CD4-positive, alpha-beta T cell treated with Interleukin-4 for 4 hours (primary cell): ENCODE measurements at places on chromosomes 13 and 19.
A peak's percentile ranks its signal among the peaks of the same experiment; 100 is the strongest.

- no peak for DNase-seq
Observed at GRCh38 chr13:39567569-39567968, 35.4 kb downstream of the LHFPL6 start.

GRCh38 chr19:45059258-45059965, 16.9 kb downstream of the ZNF296 start:
- DNase-seq, result peak; percentile 78

DNA sequence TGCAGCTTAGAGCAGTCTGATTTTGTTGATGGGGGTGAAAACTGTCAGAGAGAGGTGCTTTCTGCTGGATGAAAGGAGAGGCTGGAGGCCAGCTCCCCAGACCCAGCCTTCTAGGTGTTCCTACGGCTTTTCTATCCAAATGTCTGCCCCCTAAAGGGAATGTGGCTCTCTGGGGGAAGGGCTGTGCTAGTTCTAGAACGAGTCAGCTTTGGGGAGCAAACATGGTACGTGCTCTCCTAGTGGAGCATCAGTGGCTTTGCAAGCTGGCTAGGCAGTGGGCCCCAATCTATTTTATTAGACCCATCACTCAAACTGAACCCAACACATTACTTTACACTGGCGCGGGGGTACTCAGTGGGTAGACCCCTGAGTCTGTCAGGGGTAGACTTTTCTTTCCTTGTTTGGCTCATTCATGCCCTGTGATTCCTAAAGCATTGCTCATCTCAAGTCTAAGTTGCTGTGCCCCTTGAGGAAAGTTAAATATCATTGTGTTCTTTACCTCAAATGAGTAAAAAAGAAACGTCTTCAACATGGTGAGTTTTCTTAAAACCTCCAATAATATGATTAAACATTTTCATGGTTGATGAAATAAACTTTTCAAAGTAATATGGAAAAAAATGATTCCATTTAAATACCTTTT, 254.9 kb downstream of the DLEU7 start:
- DNase-seq, result no peak

GRCh38 chr19:10961073-10961860, 437 bp downstream of the SMARCA4 start:
- no peak for DNase-seq

GRCh38 chr19:18788529-18789421, 2.3 kb downstream of the COMP start:
- no peak for DNase-seq

DNA sequence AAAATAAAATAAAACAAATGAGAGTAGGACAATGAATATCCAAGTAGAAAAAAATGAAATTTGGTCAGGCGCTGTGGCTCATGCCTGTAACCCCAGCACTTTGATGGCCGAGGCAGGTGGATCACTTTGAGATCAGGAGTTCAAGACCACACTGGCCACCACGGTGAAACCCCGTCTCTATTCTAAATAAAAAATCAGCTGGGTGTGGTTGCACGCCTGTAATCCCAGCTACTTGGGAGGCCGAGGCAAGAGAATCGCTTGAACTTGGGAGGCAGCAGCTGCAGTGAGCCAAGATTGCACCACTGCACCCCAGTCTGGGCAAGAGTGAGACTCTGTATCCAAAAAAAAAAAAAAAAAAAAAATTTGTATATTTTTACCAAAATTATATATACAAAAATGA, 18.2 kb upstream of the ZMYM5 start:
- DNase-seq, result no peak

DNA sequence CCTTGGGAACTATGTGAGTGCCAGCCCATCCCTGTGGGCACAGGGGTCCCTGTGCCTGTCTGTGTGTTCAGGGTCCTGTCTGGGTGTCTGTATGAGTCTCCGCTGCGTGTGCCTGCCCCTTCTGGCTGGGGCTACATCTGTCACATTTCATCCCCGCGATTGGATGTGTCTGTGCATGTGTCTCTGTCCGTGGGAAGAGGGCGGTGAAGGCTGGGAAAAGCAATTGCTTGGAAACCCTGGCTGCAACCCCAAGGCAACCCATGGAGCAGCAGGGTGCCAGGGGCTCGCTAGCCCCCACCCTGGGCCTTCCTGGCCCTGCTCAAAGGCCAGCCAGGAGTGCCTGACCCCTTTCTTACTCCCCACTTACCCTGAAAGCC, 1.4 kb downstream of the MAG start:
- DNase-seq, result no peak

DNA sequence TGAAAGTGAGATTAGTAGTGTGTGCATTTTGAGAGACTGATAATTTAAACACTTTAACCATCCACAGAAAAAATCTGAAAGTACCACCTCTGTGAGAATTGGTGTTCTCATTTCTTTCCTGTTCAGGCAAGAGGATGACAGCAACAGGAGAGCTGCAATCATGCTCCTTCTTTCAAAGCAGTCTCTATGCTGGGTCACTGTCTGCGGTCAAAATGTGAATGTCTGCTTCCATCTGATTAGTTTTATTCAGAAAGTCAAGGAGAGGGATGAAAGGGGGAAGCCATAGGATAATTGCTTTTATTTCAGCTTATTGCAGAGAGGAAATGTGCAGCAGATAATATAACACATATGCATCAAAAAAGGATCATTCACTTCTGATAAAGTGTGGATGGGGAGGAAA, 314.0 kb upstream of the GPC6 start:
- no peak for DNase-seq

DNA sequence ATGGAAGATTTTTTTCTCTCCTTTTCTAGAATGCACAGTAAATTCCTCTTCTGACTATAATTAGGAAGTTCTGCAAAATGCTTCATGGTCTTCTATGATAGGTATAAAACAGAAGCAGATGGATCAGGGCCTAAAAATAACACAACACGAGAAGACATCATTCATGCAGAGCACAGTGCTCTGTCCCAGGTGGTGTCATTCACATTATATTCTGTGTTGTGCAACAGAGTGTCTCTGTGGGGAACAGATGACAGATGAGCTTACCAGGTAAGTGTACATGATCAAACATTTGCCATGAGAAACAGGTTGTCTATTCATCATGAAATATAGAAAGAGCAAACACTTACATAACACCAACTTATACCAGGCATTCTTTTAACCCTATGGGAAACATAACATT, 288.3 kb downstream of the KCTD12 start:
- no peak for DNase-seq

DNA sequence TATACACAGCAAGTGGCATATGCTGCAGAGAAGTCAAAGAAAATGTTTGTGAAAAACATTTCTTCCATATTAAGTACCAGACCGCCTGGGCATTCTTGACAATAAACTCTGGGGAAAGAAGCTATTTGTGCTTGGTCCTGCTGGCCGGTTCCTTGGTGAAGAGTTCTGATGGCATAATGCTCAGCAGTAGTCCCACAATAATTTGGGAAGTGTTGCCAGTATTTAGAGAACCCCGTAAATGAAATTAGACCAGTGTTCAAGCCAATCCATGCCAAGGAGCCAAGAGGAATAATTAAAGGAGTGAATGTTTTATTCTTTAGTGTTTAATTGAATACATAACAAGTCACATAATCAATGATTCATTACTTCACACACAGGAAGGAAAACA, 6.3 kb downstream of the KCTD12 start:
- no peak for DNase-seq

GRCh38 chr13:100221166-100221565, 132.3 kb downstream of the PCCA start:
- no peak for DNase-seq

- no peak for DNase-seq
Observed at GRCh38 chr19:11570039-11570462, 7.4 kb downstream of the ACP5 start.
